Activated naive CD4-positive, alpha-beta T cell (primary cell): ENCODE measurements at places on chromosomes 12 and 14.

DNA sequence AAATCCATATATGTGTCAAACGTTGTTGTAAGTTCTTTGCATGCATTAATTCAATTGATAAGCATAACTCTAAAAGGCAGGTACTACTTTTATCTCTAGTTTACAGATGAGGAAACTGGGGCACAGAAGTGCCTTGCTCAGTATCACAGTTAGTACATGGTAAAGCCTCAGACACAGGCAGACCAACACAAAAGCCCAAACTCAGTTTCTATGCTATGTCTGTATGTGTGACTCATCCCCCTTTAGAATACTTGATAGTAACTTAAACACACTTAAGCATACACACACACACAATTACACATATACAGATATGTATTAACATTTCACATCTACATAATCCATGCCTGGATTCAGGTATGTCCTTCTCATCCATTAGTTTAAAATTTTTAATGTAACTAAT is 88.0 kb downstream of the EPS8 start:
- DNase-seq = no peak

GRCh38 chr14:32370714-32371113 is 41.6 kb downstream of the AKAP6 start:
- no peak for DNase-seq

DNA sequence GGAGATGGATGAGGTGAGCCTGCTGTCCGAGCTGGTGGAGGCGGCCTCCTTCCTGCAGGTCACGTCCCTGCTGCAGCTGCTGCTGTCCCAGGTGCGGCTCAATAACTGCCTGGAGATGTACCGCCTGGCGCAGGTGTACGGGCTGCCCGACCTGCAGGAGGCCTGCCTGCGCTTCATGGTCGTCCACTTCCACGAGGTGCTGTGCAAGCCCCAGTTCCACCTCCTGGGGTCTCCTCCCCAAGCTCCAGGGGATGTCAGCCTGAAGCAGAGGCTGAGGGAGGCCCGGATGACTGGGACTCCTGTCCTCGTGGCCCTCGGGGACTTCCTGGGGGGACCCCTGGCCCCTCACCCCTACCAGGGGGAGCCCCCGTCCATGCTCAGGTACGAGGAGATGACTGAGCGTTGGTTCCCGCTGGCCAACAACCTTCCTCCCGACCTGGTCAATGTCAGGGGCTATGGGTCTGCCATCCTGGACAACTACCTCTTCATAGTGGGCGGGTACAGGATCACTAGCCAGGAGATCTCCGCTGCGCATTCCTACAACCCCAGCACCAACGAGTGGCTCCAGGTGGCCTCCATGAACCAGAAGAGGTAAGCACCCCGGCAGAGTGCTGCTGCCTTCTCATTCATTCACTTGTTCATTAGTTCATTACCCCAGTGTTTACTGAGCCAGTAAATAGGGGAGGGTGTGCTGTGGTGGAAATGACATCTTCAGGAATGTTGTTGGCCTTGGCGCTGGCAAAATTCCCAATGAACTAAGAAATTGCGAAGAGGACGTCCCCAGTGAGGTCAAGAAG is 774 bp upstream of the MANSC4 start:
- DNase-seq = peak; percentile 36

DNA sequence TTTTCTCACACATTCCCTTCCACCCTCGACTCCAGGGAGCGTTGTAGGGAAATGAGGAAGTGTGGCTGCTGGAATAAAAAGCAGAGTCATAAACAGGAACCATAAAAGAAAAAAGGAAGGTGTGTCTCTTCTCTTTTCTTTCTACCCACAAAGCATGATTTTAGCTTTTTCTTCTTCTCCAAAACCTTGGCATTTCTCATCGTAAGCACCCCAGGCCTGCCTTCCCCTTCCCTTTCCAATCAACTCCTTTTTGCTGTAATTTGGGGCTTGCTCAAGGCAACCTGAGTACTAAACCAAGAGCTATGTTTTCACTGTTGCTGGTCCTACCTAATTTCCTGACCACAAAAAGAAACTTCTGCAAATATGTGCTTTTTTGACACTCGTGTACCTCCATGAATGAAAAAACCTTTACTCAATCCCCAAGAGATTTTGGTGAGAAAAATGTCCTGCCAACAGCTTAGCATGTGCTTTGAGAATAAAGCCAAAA is 9.2 kb downstream of the PLBD1 start:
- DNase-seq = no peak

- no peak for DNase-seq
Observed at GRCh38 chr14:39268393-39268792, 34.7 kb downstream of the MIA2 start.

DNA sequence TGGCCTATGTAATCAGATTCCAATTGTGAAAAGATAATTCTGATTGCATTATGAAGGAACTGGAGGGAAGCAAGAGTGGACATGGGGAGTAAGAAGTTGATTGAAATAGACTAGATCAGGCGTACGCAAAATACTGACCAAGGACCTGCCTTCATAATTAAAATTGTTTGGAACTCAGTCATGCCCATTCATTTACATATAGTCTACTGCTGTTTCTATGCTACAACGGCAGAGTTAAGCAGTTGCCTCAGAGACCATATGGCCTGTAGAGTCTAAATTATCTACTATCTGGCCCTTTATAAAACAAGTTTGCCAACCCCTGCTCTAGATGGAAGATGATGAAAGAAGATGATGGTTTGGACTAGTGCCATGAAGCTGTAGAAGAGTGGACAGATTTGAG is 170.0 kb upstream of the ARID2 start:
- no peak for DNase-seq

- DNase-seq = no peak
Observed at GRCh38 chr12:97875064-97875463, 412.5 kb downstream of the RMST start.

DNA sequence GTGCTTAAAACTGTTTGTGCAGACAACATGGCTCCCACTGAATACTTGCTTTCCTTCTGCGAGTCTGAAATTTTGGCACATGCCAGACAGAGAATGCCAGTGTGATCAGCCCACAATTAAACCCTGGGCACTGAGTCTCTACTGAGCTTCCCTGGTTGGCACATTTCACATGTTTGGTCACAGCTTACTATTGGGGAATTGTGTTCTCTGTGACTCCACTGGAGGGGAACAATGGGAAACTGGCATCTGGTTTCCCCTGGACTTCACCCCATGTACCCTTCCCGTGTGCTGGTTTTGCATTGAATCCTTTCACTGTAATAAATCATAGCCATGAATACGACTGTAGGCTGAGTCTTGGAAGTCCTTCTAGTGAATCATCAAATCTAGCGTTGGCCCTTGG is 64.9 kb downstream of the EFCAB11 start:
- no peak for DNase-seq

DNA sequence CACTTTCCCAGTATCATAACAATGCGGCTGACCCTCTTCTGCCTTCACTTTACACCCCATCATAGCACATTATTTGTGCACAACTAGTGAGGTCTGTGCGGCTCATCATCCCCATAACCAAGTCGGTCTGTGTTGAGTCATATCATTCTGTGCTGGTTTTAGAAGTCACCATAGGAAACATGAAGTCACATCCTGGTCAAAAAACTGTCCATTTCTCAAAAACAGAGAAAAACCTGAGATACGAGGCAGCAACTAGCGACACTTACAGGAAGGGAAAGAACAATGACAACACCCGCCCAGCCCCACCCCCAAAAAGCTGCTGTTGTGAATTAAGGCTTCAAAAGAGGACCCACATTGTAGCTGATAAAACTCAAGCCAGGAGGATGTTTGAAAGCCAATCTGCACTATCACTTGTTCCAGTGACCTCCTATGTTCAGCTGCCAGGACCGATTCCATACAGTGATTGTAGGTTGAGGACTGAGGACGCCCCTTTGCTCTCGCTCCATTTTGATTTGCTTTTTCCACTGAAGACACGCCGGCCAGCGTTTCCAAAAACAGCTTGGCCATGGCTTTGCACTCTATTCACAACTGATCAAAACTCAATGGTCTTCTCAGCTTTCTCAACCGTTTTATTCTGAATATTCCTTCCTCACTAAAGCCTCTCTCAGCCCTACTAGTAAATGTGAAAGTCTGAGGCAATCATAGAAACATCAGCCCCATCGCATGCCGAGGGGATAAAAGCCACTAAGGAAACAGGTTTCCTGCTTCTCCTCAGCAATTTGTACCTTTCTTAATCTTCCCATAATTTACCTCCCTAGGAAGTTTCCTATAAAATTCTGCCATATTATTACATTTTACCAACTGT is 87.5 kb downstream of the DUSP16 start:
- DNase-seq = peak; percentile 10

DNA sequence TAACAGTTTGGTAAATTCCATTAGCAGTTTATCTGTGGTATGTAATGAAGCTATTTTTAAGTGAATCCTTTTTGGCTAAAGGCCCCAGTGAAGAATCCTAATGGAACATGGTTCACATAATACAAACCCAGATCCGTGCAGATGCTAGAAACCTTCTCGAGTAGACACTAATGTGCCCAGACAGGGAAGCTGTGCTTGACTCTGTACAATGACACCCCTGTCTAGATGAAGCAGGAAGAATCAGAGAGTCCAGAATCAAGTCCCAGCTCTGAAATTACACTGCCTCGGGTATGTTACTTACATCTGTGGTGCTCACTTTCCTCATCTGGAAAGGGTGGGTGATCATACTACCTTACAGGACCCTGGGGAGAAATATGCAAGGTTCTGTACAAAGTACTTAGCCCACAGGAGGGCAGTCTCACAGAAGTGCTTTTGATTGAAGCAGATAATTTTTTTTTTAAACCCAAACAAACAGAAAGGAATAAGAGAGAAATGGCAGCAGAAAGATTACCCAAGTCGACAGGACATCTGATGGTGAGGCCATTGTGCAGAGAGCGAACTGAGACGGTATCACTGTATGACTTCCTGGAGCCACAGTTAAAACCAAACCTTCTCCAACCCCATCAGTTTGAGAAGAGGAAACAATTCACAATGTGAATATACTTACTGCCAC is 8.5 kb downstream of the CRACR2A start:
- no peak for DNase-seq

DNA sequence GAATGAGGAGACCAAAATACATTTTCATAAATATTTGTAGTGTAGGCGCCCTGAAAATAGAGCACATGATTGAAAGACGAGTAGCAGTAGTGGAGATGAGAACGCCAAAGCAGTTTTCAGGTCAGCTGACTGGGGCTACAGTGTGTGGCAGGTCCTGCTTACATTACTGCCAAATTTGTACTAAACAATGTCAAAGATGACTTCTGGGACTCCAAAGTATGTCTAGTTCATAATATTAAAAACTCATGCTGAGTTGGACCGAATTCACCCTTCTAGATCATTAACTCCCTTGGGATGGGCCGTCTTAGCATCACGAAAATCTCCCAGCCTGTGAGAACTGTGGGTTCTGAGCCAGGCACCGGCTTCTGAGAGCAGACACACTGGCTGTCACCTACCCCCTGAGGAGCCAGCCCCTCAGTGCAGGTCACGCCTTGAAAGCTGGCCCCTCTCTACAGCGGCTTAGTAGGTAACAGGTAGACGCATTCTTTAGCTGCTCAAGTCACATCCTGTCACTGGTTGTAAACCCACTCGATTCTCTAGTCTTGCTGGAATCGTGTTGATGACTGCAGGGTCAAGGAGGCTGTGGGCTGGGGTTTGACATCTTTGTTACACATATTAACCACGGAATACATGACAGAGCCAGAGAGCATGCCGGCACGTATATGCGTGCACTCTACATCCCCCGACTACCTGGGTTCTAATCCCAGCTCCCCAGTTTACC is 210.4 kb downstream of the ETV6 start:
- DNase-seq = no peak

GRCh38 chr14:104373055-104373854 is 206.3 kb upstream of the C14orf180 start:
- no peak for DNase-seq

DNA sequence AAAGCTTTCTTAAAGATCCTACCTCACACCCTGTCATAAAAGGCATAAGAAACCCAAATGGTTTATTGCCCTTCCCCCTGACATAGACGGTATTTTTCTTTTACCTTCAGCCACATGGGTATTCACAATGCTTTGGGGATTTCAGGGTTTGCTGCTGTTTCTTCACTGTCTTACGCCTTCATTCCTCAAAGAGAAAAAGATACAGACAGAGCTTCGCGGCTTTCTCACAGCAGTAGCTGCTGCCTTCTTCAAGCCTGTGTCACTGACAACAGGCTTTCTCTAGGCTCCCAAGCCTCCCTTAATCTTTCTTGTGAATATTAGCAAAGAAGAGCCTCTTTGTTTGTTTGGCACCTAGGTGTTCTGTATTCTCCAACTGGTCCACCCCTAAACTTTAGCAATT is 197.4 kb upstream of the ARID2 start:
- DNase-seq = no peak
